ENCODE measurements at places on chromosomes 3 and 15.

GRCh38 chr15:31435261-31435911 is 108.8 kb downstream of the KLF13 start:
- DNase-seq = peak; percentile 70

DNA sequence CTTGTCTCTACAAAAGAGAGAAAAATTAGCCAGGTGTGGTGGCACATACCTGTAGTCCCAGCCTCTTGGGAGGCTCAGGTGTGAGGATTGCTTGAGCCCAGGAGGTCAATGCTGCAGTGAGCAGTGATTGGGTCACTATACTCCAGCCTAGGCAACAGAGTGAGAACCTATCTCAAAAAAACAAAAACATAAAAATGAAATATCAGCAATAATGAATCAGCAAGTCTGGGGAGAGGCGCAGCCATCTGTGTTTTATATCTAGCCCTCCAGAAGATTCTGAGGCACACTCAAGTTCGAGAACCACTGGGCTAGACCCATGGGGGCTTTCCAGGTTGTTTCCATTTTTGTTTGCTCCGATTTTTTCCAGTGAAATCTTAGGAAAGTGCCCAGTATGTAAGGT is 88.1 kb upstream of the BCL6 start:
- no peak for DNase-seq

- no peak for DNase-seq
Measured at GRCh38 chr15:57216288-57216687, 160.0 kb upstream of the CGNL1 start.

GRCh38 chr3:197019021-197019420 is 10.6 kb downstream of the MELTF start:
- DNase-seq = no peak

- DNase-seq = no peak
Measured at GRCh38 chr3:71497971-71498444, 85.5 kb downstream of the FOXP1 start.

GRCh38 chr3:43670635-43671522 is 19.9 kb upstream of the ABHD5 start:
- DNase-seq = no peak

GRCh38 chr3:44056446-44057240 is 185.0 kb upstream of the TOPAZ1 start:
- no peak for DNase-seq

DNA sequence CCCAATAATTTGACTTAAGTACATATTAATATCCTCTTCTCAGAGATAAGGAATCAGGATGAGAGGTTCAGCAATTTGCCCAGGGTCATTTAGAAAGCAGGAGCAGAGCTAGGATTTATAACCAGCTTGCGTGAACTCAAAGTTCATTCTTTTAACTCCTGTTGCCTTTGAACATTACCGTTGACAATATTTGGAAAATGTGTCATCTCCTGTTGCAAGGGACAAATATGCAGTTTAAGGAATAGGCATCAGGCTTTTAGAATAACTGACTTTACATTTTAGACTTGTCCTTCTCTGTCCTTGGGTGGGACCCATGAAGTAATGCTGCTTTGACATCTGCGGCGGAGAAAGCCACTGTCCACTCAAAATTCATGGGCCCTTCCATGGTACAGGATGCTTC is 252.2 kb upstream of the RGMA start:
- no peak for DNase-seq

GRCh38 chr3:127544192-127544802 is 46.2 kb downstream of the TPRA1 start:
- peak; percentile 49 for DNase-seq

DNA sequence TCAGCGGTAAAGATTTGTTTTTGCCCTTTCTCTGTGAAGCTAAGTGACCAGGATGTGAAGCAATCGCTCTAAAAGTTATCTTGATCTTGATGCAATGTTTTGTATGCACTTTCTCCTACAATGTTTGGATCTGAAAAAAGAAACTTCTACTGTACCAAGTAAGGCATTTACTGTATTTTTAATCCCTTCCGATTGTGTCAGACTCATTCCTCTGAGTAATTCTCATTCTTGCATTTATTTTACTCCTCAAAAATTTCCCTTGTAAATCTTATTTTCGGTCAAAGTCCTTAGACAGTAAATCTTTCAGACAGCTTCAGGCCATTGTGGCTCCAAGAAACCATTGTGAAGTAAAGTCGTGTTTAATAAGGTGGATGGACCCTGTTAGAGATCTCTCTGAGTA is 141.9 kb downstream of the TP63 start:
- DNase-seq = no peak

- DNase-seq = no peak
Measured at GRCh38 chr15:90058308-90058707, 44.0 kb downstream of the IDH2 start.

GRCh38 chr3:45387171-45387570 is 1.2 kb upstream of the LARS2 start:
- no peak for DNase-seq

- no peak for DNase-seq
Measured at GRCh38 chr15:93703092-93703739, 528.1 kb upstream of the MCTP2 start.

- no peak for DNase-seq
Measured at GRCh38 chr3:51904034-51904823, 1.1 kb upstream of the IQCF1 start.

- no peak for DNase-seq
Measured at GRCh38 chr3:187750006-187750512, 4.8 kb upstream of the BCL6 start.
